ENCODE measurements at places on chromosomes 12 and 14. TPM values are rescaled to one million over a fixed set of nuclear protein-coding genes. Genes with fewer than 3 reads are reported as not detected.

Gene GPR135
- 0.26 TPM for total RNA-seq

Gene CABP1
- not detected for total RNA-seq

Gene RNASE2
- not detected for total RNA-seq

Gene C12orf56
- total RNA-seq, result 2.0 TPM

Gene AQP6
- not detected for total RNA-seq

Gene LALBA
- not detected for total RNA-seq

Gene ASIC1
- 1.3 TPM for total RNA-seq

Gene OASL
- 0.79 TPM for total RNA-seq

Gene SERPINA1
- 0.26 TPM for total RNA-seq

Gene GPX2
- total RNA-seq, result 1.3 TPM

Gene DPPA3
- total RNA-seq, result not detected

Gene GPR65
- total RNA-seq, result not detected

Gene ADCY4
- 0.77 TPM for total RNA-seq

Gene NAV3
- total RNA-seq, result 1.6 TPM

Gene GZMH
- total RNA-seq, result not detected
